ENCODE measurements at places on chromosomes 2 and 18. TPM values are rescaled to one million over a fixed set of nuclear protein-coding genes. Genes with fewer than 3 reads are reported as not detected.

GALNT14 gene
- total RNA-seq, result 5.6 TPM

DNA sequence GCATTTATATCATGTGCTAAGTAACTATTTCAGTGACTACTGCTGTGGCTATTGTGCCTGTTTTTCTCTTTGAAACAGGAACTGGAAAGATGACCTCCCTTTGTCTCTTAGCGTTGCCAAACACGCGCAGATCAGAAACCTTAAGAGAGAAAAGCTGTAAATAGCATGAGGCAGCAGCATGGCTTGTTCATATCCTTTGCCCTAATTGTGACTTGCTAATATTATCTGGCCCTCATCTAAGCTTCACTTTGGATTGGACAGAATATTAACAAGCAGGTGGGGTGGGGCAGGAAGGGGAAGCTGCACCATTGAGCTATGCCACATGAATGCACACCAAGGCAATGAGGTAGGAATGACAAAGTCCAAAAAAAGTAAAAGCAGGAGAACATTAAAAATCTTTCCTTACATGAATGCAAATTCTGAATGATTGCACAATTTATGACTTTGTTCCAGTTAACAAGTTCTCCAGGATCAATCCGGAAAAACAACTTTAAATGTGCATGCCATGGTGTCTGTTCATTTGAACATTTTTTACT, 128.4 kb downstream of the IRS1 start:
- DNase-seq, result no peak

DNA sequence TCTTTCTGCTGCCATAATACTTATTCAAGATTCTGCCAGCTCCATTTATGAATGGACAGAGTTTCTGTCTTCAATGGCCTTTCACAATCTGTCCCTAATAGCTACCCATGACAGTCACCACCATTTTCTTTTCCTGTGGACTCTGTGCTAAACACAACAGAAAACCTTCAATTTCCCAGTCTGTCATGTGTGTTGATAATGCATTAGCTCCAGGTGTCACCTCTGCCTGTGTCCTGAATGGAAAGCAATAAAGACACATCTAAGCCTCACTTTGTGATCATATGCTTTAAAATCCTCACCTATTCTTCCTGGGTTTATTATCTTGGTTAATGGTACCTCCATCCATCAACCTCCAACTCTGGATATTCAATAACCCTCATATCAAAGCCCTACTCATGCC, 772.2 kb downstream of the DCDC2C start:
- DNase-seq, result no peak

SCN1A gene
- total RNA-seq, result not detected

ASB18 gene
- not detected for total RNA-seq

- DNase-seq, result no peak
Measured at GRCh38 chr2:226064932-226065570, 665.5 kb downstream of the NYAP2 start.

NCKAP5 gene
- 0.35 TPM for total RNA-seq

SNORC gene
- total RNA-seq, result 0.64 TPM

- peak; percentile 56 for DNase-seq
Measured at GRCh38 chr2:218876562-218877219, 4.0 kb upstream of the WNT10A start.

GRCh38 chr2:236485519-236485918, 84.1 kb upstream of the ACKR3 start:
- no peak for DNase-seq

DNA sequence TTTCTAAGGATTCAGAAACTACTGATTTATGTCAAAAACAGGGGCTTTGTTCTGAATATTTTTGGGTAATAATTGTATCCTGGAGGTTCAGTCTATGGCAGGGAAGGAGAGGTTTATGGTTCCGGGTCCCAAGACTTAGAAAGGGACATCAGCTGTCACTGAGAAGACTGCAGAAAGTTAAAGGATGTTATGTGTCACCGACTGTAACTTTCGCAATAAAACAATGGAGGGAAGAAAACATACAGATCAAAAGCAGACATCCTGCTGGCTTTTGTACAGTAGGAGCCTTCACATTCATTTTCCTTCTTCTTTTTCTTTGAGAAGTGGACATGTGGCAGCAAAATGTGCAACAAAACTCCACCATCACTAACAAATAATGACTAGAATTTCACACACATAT, 900.7 kb upstream of the SOX11 start:
- no peak for DNase-seq

- DNase-seq, result no peak
Measured at GRCh38 chr2:76667821-76668271, 854.3 kb downstream of the LRRTM4 start.

DNA sequence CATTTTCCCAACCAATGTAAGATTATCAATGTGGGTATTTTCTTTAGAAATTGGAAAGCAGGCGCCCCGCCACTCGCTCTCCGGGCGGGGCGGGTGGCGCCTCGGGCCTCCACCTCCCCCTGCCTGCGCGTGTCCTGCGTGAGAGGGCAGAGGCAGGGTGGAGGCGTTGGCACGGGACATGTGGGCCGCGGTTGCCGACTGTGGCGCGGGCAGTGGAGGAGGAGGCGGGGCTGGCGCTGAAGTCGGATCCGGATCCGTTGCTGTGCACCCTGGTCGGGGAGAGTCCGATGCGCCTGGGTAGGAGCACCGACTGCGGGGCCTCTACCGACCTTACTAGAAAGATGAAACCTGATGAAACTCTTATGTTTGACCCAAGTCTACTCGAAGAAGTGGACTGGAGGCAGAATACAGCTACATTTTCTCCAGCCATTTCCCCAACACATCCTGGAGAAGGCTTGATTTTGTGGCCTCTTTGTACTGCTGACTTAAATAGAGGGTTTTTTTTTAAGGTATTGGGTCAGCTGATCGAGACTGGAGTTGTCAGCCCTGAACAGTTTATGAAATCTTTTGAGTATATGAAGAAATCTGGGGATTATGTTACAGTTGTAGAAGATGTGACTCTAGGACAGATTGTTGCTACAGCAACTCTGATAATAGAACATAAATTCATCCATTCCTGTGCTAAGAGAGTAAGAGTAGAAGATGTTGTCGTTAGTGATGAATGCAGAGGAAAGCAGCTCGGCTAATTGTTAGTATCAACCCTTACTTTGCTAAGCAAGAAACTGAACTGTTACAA, 37.9 kb downstream of the PMS1 start:
- no peak for DNase-seq

GRCh38 chr18:68826121-68826520, 28.2 kb downstream of the CCDC102B start:
- no peak for DNase-seq

Measured in GM12878 (cell line).